ENCODE measurements at places on chromosomes 12 and 14.
A peak's percentile ranks its signal among the peaks of the same experiment; 100 is the strongest.

DNA sequence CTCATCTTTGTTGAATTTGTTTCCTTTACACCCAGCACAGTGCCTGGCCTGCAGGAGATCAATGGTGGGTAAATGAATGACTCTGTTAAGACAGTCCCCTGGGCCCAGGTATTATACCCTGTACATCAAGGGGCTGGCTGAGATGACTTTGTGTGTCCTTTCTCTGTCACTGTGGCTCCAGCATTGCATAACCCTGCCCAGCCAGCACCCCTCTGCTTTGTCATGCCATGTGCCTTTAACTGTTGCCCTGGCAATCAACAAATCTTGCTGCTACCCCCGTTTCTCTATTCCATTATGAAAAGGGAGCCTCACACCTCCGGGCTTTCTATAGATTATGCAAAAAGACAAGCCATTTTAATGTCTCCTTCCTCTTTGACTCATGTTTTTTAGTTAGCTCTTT is 7.6 kb upstream of the FLVCR2 start:
- no peak for DNase-seq

- no peak for DNase-seq
These were observed 22.6 kb upstream of the SNRPF start for GRCh38 chr12:95836185-95836609.

- DNase-seq = no peak
These were observed 8.3 kb downstream of the RNASE6 start for GRCh38 chr14:20789230-20789813.

GRCh38 chr12:127767656-127768055 is 499.3 kb upstream of the TMEM132C start:
- no peak for DNase-seq

DNA sequence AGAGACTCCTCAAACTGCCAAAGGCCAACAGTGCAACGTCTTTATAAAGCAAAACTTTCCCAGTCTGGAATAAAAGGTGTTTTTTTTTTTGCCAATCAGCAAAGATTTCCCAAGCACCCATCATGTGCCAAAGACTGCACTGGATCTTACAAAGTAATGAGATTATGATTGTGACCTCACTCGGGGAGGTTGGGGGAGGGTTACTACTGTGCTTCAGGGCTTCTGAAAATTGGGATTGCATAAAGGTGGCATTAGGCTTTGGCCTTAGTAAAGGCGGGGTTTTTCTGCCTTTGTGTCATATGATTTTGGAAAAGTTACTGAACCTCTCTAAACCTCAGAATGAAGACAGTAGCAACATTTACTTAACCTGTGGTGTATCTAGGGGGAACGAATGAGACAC is 233.8 kb downstream of the DACT1 start:
- no peak for DNase-seq

GRCh38 chr12:49885118-49885517 is 18.6 kb downstream of the FAIM2 start:
- peak; percentile 87 for DNase-seq

GRCh38 chr12:50453872-50454271 is 50.9 kb upstream of the DIP2B start:
- no peak for DNase-seq

DNA sequence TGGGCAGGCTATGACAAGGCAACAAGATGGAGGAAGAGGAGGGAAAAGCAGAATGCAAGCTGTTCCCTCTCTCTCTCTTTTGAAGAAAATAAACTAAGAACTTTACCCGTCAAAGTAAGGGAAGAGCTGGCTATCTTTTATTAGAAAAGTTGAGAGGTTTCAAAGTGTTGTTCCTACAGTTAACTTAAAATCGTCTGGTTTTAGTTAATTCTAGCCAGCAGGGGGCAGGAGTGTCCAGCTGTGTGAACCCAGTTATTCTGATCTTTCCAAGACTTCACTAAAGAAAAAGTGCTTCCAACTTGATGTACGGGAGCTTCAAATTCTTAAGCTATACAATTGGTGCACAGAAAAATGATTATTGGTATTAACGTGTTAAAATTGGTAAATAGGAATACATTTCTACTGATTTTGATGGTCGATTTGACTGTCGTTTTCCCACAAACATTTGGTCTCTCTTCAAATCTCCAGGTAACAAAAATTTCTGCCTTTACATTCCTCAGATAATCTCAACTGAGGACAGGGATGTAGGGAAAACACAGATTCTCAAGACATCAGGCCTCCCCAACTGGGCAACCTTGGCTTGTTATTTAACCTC is 28.4 kb upstream of the MON2 start:
- DNase-seq = no peak

Measured in NCI-H2107 (cell line).